Hair follicle dermal papilla cell (primary cell): ENCODE measurements at places on chromosomes 1 and 21. TPM values are rescaled to one million over a fixed set of nuclear protein-coding genes. Genes with fewer than 3 reads are reported as not detected.

BSND gene
- total RNA-seq: not detected in 2 replicates

AMPD1 gene
- not detected in 2 replicates for total RNA-seq

LGR6 gene
- 0.12 and 0.16 TPM in 2 replicates for total RNA-seq

CFHR5 gene
- not detected in 2 replicates for total RNA-seq

TTLL10 gene
- not detected in 2 replicates for total RNA-seq

TRAF3IP3 gene
- total RNA-seq: under 0.01 TPM in 1 of 2 replicates, not detected in the other

DIRAS3 gene
- 2.2 and 6.5 TPM in 2 replicates for total RNA-seq

ACTA1 gene
- total RNA-seq: 0.16 TPM in 1 of 2 replicates, not detected in the other

DNMT3L gene
- not detected in 2 replicates for total RNA-seq

OR2M3 gene
- total RNA-seq: under 0.01 and 0.12 TPM in 2 replicates

RPTN gene
- total RNA-seq: 0.12 TPM in 1 of 2 replicates, not detected in the other

CRNN gene
- not detected in 2 replicates for total RNA-seq

NECTIN4 gene
- total RNA-seq: 0.12 and 0.49 TPM in 2 replicates

CDK18 gene
- 1.1 and 2.6 TPM in 2 replicates for total RNA-seq

SELL gene
- total RNA-seq: under 0.01 and 0.16 TPM in 2 replicates

TP73 gene
- total RNA-seq: not detected in 2 replicates

LCE2C gene
- not detected in 2 replicates for total RNA-seq

NOS1AP gene
- total RNA-seq: under 0.01 and 0.32 TPM in 2 replicates

TINAGL1 gene
- 1.6 and 3.2 TPM in 2 replicates for total RNA-seq

TMEM50A gene
- total RNA-seq: 94.5 and 106 TPM in 2 replicates

BGLAP gene
- 0.16 TPM in 1 of 2 replicates, not detected in the other for total RNA-seq

S100A14 gene
- 0.36 and 0.65 TPM in 2 replicates for total RNA-seq

VASH2 gene
- total RNA-seq: not detected in 2 replicates

HSD3B2 gene
- not detected in 2 replicates for total RNA-seq

GBP6 gene
- 0.16 TPM in 1 of 2 replicates, not detected in the other for total RNA-seq

SLC6A17 gene
- total RNA-seq: 0.24 and 0.97 TPM in 2 replicates

SHE gene
- 0.12 TPM in 1 of 2 replicates, not detected in the other for total RNA-seq

FCER1G gene
- 0.97 TPM in 1 of 2 replicates, not detected in the other for total RNA-seq

FAM229A gene
- total RNA-seq: 1.2 and 2.4 TPM in 2 replicates

SYPL2 gene
- under 0.01 and 0.12 TPM in 2 replicates for total RNA-seq

PGLYRP4 gene
- total RNA-seq: not detected in 2 replicates

PAX7 gene
- total RNA-seq: not detected in 2 replicates

SV2A gene
- 23.8 and 27.3 TPM in 2 replicates for total RNA-seq

S1PR1 gene
- 4.5 and 7.6 TPM in 2 replicates for total RNA-seq

S100A8 gene
- not detected in 2 replicates for total RNA-seq

TACSTD2 gene
- 2.4 and 3.9 TPM in 2 replicates for total RNA-seq

ECE1 gene
- total RNA-seq: 166 and 185 TPM in 2 replicates

PDC gene
- not detected in 2 replicates for total RNA-seq

OPRD1 gene
- under 0.01 TPM in 1 of 2 replicates, not detected in the other for total RNA-seq

SAMD11 gene
- total RNA-seq: 1.1 and 1.8 TPM in 2 replicates

LRRC8B gene
- 5.5 and 10.0 TPM in 2 replicates for total RNA-seq

AMY1B gene
- not detected in 2 replicates for total RNA-seq

PADI4 gene
- total RNA-seq: not detected in 2 replicates

HCRTR1 gene
- total RNA-seq: not detected in 2 replicates

OR2T29 gene
- not detected in 2 replicates for total RNA-seq

ACBD6 gene
- 45.5 and 48.0 TPM in 2 replicates for total RNA-seq

TIAM1 gene
- total RNA-seq: 16.4 and 16.5 TPM in 2 replicates

PLPPR5 gene
- total RNA-seq: 0.16 TPM in 1 of 2 replicates, not detected in the other

MFSD2A gene
- 5.2 and 10.5 TPM in 2 replicates for total RNA-seq

AIM2 gene
- not detected in 2 replicates for total RNA-seq

C4BPA gene
- not detected in 2 replicates for total RNA-seq

ERO1B gene
- total RNA-seq: 5.7 and 6.3 TPM in 2 replicates

KAZN gene
- 12.3 and 14.1 TPM in 2 replicates for total RNA-seq

MSH4 gene
- total RNA-seq: 0.12 and 0.16 TPM in 2 replicates

OPTC gene
- not detected in 2 replicates for total RNA-seq

SPRR3 gene
- total RNA-seq: not detected in 2 replicates

ATAD3B gene
- total RNA-seq: 12.8 and 18.0 TPM in 2 replicates
